ENCODE measurements at places on chromosomes 3 and 15.
A peak's percentile ranks its signal among the peaks of the same experiment; 100 is the strongest.

- DNase-seq = no peak
Measured at GRCh38 chr3:56303487-56303886, 164.8 kb downstream of the ERC2 start.

GRCh38 chr3:142962520-142963233, 797 bp downstream of the PAQR9 start:
- DNase-seq = no peak

- no peak for DNase-seq
Measured at GRCh38 chr15:71005895-71006294, 109.4 kb upstream of the THSD4 start.

DNA sequence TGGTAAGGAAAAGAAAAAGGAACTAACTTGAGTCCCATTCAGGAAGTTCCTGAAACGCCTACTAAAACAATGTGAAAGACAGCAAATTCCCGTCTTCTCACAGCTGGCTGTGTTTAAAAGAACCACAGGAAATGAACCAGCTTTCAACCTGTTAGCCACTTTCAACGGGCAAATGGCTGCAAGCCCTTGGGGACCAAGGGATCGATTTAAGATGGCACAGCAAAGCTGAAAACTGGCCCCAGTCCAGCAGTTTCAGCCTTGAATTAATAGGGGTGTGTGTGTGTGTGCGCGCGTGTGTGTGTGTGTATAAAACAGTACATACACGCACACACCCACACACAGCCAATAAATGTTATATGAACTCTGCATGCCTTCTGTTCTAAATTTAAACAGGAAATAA, 168.7 kb upstream of the TMCO5A start:
- no peak for DNase-seq

GRCh38 chr3:177053107-177053506, 144.2 kb downstream of the TBL1XR1 start:
- no peak for DNase-seq

- no peak for DNase-seq
Measured at GRCh38 chr3:145815707-145816413, 345.1 kb downstream of the PLOD2 start.

GRCh38 chr15:60620708-60621107, 141.8 kb upstream of the ICE2 start:
- DNase-seq = no peak

- no peak for DNase-seq
Measured at GRCh38 chr3:25907081-25907480, 117.2 kb downstream of the OXSM start.

DNA sequence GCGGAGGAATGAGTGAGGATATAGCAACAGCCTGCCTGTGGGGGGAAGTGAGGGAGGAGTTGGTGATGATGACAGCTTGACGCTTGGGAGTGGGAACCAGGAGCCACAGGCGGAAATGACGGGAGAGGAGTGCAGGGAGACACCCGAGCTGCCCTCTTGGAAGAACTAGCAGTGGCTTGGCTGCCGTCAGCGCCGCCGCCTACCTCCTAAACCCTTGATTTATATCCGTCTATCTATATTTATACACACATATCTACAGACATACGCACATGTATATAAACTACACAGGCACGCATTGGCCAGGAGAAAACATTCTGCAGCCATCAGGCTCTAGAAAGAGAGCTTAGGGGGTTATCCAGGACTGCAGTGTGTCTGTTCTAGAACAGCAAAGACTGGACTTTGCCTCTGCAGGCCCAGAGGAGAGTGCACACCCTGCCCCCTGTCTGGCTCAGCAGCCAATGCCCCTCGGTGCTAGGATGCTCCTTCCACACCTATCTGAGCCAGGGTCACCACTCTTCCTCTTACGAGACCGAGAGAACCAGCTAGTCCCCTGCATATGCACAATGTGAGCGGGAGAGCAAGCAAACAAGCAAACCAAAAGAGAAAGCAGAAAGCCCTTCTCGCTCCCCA, 45.3 kb upstream of the MAGEF1 start:
- no peak for DNase-seq

DNA sequence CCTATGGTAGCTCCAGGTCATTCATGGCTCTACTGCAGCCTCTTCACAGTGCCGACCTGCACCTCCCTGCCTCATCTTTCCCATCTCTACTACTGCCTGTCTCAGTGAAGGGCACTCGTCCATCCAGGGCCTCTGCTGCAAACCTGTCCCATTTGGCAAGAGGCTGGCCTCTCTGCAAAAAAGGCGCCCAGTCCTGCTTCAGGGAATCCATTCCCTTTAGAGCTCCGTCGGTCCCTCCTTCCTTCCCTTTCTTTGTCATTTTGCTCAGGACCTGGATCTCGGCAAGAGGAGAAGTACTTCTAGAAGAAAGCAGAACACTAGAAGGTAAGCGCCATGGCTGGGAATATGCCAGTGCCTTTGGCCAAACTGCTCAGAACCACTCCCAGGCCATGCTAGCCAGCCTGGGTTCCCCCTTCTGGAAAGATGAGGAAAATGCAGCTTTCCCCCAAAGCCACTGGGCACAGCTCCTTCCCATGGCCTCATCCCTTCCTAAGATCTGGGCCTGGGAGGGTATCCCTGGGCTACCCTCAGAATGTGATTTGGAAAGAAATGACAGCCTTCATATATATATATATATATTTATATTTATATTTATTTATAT, 6.4 kb upstream of the ISL2 start:
- DNase-seq = no peak

GRCh38 chr15:67883234-67883773, 43.5 kb upstream of the RNU6-1 start:
- DNase-seq = no peak

DNA sequence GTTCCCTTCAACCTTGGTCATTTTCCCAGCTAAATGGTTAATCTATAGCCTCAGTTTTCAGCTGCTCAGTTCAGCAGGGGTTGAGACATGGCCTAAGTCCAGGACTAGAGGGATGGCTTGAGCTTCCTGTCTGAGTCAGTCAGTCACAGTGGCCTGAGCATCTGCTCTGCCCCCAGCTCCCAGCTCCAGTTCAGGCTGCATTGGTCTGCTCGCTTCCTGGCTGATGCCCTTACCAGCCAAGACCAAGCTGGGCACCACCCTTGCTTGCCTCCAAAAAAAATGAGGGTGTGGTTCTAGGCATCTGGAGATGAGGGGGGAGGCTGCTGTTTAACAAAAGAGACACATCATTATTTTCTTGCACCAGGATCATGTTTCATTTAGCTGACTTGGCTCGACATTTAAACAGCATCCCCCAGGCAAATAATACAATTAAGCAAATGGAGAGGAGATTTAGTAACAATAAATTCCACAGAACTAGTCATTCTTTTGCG, 70.7 kb downstream of the WNT5A start:
- DNase-seq = no peak

DNA sequence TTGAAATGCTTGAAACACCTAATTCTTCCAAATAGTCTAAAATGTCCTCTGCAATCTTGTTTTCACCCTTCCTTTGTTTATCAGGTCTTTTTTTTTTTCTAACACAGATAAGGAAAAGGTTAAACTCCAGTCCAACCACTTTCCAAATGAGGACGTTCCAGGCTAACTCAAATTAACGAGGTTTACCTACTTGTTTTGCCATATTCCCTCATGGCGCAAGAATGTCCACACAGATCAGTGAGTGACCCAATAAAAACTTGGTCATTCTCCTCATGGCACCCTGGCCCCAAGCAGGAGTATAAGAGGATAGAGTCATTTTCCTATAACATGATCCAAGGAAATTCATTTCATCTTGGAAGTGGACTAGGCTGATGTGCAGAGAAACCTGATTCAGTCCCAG, 6.6 kb upstream of the LIPC start:
- no peak for DNase-seq

DNA sequence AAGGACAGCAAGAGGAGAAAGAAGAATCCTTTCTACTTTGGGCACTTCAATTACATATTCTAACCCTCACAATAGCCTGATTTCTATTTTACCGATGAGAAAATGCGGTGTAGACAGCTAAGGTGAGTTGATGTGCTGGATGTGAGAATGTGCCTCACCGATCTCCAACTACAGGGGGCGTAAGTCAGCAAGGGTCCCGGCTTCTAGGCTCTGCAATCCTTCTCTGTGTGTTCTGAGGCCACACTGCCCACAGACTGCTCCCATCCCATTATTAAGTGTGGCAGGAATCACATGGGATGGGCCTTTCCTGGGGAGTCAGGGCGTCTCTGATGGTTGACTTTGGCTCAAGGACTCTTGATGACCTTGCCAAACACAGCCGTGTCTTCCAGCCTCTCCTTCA, 23.6 kb upstream of the RPL35A start:
- DNase-seq = no peak

DNA sequence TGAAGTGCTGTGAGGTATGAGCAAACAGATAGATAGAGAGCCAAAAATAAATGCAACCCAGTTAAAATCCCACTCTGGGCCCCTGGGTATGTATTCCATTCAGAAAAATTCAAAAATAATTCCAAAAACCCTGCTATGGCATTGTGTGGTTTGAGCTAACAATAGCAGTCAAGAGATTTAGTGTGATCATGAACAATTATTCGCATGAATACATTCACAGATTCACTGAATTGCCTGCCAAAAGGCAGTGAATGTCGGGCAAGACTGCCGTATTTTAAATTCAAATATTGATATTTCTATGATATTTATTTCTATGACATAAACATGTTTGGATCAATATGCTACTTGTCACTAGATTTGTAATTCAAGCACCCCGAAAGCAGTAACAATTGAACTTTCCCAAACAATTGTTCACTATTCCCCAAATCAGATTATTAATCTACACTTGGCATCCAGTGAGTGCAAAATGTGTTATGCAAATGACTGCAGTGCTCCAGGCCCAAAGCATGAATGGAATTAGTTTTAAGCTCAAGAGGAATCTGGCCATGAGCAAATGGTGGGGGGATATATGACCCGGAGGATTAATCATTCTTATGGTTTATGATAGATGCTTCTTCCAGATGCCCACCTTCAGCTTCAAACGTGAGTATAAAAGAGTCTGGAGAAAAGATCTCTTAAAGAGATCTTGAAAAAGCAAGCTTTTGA, 417.0 kb upstream of the MEIS2 start:
- DNase-seq = no peak

DNA sequence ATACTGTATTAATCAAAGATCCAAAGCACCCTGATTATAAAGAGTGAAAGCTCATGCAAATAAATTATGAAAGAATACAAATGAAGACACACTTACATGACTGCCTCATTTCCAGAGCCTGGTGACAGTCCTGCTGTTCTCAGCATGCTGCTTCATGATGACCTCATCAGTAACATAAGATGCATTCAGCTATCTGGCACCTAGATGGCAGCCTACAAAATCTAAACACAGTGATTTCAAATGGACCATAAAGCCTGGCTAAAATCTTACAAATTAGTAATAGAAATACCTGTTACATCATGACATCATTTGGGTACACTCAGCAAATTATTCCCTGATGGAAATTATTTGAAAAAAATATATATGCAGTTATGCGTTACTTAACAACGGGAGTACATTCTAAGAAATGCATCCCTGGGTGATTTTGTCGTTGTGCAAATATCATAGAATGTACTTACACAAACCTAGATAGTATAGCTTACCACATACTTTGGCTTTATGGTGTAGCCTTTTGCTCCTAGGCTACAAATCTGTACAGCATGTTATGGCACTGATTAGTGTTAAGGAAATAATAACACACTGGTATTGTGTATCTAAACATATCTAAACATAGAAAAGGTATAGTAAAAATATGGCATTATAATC, 207.2 kb downstream of the EPHA3 start:
- DNase-seq = no peak

DNA sequence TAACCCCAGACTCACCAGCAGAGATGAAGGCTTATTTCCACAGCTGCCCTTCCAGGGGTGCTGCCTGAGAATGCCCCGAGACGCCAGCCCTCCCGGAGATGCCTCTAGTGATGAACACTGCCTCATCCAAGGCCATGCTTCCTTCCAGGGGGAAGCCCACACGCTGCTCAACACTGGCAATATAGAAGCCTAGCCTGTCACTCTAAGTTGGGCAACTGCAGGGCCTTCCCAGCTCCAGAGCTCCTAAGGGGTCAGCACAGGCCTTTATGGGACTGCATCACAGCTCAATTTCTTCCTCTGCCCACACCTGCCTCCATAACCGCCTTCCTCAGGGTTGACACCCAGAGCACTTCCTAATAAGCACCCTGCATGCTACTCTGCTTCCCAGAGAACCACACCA, 217.7 kb downstream of the ABHD5 start:
- no peak for DNase-seq

- no peak for DNase-seq
Measured at GRCh38 chr15:32952901-32953532, 235.2 kb downstream of the GREM1 start.

- DNase-seq = no peak
Measured at GRCh38 chr3:61929617-61930016, 368.2 kb downstream of the PTPRG start.

GRCh38 chr3:53219895-53220483, 35.8 kb downstream of the TKT start:
- peak; percentile 54 for DNase-seq

DNA sequence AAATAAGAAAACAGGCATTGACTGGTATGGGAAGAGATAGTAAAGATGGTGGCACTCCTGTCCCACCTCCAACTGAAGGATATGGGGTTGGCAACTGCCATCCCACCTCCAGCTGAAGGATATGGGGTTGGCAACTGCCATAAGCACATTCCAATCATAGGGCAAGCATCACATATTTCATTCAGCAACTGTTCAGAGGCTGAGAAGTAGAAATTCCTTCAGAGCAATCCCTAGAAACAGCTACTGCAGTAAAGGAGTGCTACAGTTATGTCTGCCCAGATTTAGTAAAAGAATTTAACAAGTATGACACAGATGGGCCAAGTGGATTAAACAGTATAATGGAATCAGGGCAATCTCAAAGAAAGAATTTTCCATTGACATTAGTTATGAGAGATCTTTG, 156.8 kb downstream of the IMPG2 start:
- no peak for DNase-seq

Measured in T-helper 17 cell (primary cell).